ENCODE measurements at places on chromosomes 12 and 14. TPM values are rescaled to one million over a fixed set of nuclear protein-coding genes. Genes with fewer than 3 reads are reported as not detected.

DNA sequence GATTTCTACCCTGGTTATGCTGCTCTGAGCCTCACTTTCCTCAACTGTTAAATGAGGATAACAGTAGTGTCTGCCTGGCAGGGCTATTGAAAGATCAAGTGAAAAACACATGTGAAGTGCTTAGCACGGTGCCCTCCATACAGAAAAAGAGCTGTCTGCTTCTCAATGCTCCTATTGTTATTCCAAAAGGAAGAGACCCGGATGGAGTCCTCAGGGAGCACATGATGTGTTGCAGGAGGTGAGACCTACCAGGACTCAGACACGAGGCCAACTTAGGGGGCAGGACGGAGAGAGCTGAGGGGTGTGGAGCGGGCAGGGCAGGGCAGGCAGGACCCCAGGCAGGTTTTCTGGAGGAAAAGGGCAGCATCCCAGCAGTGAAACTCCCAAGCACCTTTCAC is 8.9 kb downstream of the FAIM2 start:
- H3K27ac ChIP-seq = peak overlapping the region; percentile 36
- H3K36me3 ChIP-seq = no peaks in the 10 kb centered on the region
- no peak for DNase-seq

DNA sequence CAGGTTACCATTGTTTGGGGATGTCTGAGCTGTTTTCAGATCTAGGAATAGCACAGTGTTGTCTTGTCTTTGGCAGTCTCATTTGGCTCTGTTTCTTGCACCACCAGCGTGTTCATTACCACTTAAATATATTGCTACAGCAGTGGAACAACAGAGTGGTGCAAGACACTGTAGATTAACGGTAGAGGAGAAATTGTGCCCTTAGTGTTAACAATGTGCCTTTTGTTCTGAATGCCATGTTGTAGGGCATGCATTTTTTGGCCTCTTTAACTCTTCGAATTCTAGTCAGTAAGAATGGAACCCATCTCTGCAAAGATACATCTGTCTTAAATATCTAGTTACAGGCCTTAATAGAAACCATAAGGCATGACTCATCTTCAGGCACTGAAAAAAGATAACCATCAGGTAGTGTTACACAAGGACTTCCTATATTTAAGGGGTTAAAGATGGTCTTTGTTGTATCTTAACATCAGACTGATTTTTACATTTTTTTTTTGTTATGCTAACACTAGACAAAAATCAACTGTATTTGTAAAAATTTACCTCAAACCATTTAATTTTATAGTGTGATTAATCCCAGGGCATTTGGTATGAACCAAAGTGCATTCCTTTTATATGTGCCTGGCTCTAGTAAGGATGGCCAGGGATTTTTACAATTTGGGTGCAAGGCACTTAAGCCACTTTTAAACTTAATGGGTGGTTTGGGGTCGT is 12.9 kb downstream of the DYRK2 start:
- no peak for DNase-seq
- H3K36me3 ChIP-seq = peaks cover 67% of the 10 kb centered on the region
- H3K4me1 ChIP-seq = peaks cover 20% of the 10 kb centered on the region

The PUS7L gene
- 15.7 TPM for total RNA-seq

- DNase-seq = no peak
- no peaks in the 10 kb centered on the region for H3K27me3 ChIP-seq
- H3K27ac ChIP-seq = no peak overlapping the region
- peaks cover 17% of the 10 kb centered on the region for H3K36me3 ChIP-seq
Measured at GRCh38 chr14:50462111-50462510, 65.4 kb upstream of the CDKL1 start.

The CD9 gene
- total RNA-seq = 374 TPM
